Forelimb muscle (tissue), 1 donor: ENCODE measurements at places on chromosomes 2 and 18. TPM values are rescaled to one million over a fixed set of nuclear protein-coding genes. Genes with fewer than 3 reads are reported as not detected.

Gene DOK6
- polyA plus RNA-seq = 3.5 TPM

Gene WNT6
- polyA plus RNA-seq = 0.19 TPM

Gene OR6B2
- polyA plus RNA-seq = not detected

Gene RAB1A
- 118 TPM for polyA plus RNA-seq

Gene TRIM54
- polyA plus RNA-seq = 105 TPM

Gene EVX2
- polyA plus RNA-seq = not detected

DNA sequence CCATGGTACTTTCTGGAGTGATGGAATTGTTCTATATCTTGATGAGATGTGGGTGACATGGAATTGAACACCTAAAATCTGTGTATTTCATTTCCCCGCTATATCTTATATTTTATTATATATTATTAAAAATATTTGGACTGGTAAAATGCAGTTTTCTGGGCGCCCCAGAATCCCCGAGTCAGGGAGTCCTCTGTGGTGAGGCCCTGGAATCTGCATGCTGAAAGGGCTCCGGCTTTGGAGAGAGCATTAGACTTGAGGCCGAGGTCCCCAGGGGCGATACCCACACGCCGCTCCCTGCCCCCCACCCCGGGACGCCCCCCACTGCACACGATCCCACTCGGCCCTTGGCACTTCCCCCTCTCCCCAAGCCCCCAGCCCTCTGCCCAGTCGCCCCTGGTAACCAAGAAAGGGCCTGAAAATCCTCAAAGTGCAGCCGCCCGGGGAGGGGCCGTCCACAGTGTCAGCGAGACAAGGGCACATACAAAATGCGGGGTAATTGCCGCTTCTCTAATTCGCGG lies 126.0 kb downstream of the ZFP36L2 start:
- no peak for DNase-seq

- no peak for DNase-seq
Measured at GRCh38 chr18:3183103-3183717, 36.6 kb downstream of the MYOM1 start.

GRCh38 chr18:22912835-22913234 lies 20.3 kb upstream of the RBBP8 start:
- no peak for DNase-seq

DNA sequence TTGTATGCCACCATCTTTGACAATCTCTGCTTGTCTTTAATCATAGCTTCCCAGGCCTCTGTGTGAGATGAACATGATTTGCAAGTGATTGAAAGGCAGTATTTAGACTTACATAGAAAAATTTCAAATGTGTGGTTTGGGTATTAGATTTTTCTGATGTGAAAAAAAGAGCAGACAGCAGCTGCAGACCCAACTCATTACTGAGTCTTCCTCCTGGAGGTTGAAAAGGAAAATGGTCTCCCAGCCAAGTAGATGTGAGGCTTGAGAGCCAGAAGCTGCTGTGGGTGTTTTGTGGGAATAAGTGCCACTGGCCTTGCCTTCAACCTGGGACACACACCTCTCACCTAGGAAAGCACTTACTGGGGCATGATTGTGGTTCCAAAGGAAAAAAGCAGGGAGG lies 92.5 kb downstream of the KCTD18 start:
- no peak for DNase-seq

GRCh38 chr2:69308338-69308737 lies 78.7 kb downstream of the GFPT1 start:
- no peak for DNase-seq

- DNase-seq = no peak
Measured at GRCh38 chr2:184551626-184552025, 46.7 kb upstream of the ZNF804A start.
